ENCODE measurements at places on chromosomes 1 and 21.

GRCh38 chr1:218931324-218931723, 242.4 kb upstream of the LYPLAL1 start:
- DNase-seq, result no peak

- DNase-seq, result peak; percentile 29
Measured at GRCh38 chr1:117512728-117513321, 93.0 kb upstream of the TENT5C start.

GRCh38 chr21:46045154-46045553, 52.8 kb upstream of the COL6A2 start:
- DNase-seq, result no peak

DNA sequence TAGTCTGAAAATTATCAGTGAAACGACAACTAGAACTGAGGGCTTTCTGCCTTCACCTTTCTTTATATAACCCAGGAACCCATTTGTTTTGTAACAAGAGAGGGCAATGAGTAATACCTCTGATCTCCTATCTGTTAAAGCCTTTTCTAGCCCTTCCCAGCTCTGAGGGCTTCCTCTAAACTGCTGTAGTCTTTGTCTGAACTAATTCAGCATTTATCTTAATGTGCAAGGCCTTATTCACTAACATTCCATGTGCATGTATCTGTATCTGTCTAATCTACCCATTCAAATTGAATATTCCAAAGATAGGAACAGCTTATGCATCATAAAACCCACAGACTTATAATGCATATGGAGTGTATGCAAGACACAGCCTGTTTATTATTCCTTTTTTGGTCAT, 167.1 kb downstream of the LYPLAL1 start:
- no peak for DNase-seq

GRCh38 chr1:70220517-70221237, 503 bp upstream of the SRSF11 start:
- no peak for DNase-seq

DNA sequence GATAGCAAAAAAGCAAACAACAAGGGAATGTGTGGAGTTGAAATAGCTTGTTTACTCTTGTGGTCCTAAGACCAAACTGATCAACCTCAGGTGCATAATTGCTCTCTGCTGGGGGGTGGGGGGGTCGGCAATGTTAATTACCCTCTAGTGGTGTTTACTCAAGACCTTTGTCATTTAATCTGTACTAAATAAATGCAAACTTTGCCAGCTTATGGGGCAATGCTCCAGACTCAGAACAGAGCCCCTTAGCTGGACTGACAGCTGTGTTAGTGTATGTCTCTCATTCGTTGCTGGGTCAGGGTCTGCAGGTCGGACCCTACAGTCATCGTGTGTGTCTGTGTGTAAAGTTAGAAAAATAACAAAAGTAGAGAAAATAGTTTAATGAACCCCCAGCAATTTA, 7.2 kb upstream of the SLC44A3 start:
- no peak for DNase-seq

- no peak for DNase-seq
Measured at GRCh38 chr1:205303247-205303888, 18.2 kb downstream of the NUAK2 start.

DNA sequence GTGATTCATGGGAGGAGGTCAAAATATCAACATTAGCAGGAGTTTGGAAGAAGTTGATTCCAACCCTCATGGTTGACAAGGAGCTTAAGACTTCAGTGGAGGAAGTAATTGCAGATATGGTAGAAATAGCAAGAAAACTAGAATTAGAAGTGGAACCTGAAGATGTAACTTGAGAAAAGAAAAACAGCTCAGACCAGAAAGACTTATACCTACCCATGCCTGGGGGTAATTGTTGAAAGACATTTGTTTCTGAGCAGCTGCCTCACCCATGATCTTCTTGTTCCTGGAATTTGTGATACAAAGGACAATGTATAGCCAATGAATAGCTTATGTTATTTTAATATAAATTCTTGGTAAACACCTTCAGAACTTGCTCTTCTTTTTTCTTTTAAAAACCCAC, 128.6 kb downstream of the LRIG2 start:
- no peak for DNase-seq

- DNase-seq, result no peak
Measured at GRCh38 chr1:36108314-36108713, 16.7 kb downstream of the COL8A2 start.

DNA sequence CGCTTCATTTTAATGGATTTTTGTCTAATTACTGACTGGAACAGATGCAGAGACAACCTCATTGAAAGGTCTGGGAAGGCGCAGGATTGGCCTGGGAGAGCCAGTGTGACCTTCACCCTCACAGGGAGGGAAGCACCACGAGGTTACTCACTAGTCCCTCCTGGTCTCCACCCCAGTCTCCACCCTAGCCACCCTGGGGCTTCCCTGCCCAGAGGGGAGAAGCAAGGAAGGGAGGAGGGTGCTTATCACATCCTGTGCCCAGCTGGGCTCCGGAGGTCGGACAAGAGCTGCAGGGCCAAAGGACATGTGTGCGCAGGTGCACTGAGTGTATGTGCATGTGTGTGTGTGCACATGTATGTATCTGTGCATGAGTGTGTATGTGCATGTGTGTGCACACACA, 220.1 kb upstream of the VAMP3 start:
- no peak for DNase-seq

Data from midbrain (tissue), 1 donor.